ENCODE measurements at places on chromosomes 7 and 10.

DNA sequence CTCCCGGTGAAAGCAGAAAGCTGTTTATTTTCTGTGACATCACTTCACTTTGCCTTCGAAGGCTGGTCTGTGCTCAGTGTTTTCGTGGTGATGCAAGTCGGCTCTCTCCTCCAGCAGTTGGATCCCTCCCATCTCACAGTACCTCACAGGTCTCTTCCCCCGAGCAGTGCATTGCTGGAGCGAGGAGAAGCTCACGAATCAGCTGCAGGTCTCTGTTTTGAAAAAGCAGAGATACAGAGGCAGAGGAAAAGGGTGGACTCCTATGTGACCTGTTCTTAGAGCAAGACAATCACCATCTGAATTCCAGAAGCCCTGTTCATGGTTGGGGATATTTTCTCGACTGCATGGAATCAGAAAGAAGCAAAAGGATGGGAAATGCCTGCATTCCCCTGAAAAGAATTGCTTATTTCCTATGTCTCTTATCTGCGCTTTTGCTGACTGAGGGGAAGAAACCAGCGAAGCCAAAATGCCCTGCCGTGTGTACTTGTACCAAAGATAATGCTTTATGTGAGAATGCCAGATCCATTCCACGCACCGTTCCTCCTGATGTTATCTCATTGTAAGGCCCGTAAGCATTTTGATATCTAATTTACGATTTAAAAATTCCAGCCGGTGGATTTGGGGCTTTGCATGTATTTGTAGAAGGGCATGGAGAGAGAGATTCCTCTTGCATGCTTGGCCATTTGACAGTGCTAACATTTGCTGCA is at the start of gene LGI1:
Gene LGI1 (plus strand): TSS at position 136 of the 707 bp plus-strand sequence. CDS start 209 bp downstream, at position 345.
- no peak for DNase-seq

DNA sequence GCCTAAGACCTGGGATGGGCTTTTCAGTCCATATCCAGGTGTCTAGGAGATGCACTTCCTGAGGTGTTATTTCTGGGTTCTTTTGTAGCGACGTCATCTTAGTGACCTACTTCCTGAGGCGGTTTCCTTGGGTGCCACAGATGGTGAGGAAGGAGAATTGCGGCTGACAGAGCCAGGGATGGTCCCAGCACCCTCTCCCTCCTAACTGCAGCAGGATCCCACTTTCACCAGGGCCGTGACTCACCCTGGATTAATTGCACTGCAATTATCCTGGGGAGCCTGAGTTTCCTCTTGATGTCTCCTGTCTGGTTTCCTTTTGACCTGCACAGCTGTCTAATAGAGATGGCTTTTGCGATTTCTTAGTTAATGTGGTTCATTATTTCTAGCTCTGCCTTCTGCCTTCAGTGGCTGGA is 271.7 kb downstream of the TCF7L2 start:
- DNase-seq = no peak

- no peak for DNase-seq
Observed at GRCh38 chr10:25120188-25120587, 54.6 kb upstream of the GPR158 start.

DNA sequence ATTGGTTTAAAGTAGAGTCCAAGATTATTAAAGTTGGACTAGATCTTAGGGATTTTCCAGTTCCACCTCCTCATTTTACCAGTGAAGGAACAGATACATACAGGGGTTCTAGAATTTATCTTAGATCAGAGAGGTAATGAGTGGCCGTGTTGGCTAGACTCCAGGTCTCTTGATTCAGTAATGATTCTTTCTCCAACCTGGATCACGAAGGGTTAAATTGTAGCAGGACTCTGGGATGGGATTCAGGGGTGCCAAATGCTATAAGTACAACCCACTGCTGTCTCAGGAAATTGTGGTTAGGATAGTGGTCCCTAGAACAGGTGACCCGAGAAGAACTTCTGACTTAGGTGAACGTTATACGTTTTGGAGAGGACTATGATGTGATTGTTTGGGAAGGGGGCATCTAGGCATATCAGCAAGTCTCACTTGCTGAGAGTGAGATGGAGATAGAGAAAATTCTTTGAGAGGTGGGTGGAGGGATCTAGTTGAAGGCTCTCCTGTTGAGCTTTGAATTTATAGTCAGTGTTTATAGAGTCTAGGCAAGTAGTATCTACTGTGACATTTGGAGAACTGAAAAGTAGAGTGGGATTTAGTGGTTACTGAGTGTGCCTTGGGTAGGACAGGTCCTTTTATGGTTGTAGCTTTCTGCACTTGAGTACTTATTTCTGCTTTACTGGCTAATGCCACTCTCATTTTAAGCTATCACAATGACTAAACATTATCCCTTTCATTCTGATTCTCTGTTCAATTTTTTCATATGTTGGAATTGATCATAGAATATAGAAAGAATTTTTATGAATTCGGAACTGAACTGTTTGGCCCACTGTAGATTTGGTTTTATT is 58.3 kb downstream of the ST7 start:
- no peak for DNase-seq

GRCh38 chr7:55775051-55775420 is 87.5 kb downstream of the SEPTIN14 start:
- no peak for DNase-seq

GRCh38 chr10:109835257-109835656 is 88.1 kb downstream of the XPNPEP1 start:
- no peak for DNase-seq

DNA sequence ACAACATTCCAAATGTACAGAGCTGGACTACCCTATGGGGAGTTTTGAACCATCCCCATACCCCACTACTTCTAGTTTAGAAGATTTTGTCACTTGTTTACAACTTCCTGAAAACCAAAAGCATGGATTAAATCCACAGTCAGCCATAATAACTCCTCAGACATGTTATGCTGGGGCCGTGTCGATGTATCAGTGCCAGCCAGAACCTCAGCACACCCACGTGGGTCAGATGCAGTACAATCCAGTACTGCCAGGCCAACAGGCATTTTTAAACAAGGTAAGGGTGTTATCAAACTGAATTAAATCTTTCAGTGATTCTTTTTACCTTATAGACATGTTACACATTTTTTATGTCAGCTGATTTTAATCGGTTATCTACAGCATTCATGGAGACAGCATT is 41.5 kb downstream of the AHR start:
- no peak for DNase-seq

- DNase-seq = no peak
Observed at GRCh38 chr10:51651063-51651462, 48.3 kb downstream of the CSTF2T start.

Data from fibroblast of the conjunctiva (primary cell).